ENCODE measurements at places on chromosomes 7 and 10.

- DNase-seq: no peak
Observed at GRCh38 chr10:123149568-123150270, 1.8 kb downstream of the HMX2 start.

GRCh38 chr10:50556237-50557120, 67.3 kb downstream of the SGMS1 start:
- no peak for DNase-seq

DNA sequence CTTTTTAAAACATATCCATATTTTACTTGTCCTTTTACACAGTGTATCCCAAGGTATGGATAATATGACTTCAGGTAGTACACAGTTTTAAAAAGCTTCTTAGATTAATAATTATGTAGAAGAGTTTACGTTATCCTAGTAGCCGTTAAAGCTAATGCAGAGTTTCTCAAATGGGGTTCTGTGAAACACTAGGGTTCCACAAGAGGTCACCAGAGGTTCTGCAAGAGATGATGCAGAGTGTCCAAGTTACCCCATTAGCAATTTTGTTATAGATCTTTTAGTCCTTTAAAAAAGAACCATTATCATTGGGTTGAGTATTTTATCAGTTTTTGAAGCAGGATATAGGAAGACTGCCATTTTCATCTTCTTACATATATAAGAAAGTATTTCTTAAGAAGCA, 298.9 kb upstream of the HPS1 start:
- no peak for DNase-seq

DNA sequence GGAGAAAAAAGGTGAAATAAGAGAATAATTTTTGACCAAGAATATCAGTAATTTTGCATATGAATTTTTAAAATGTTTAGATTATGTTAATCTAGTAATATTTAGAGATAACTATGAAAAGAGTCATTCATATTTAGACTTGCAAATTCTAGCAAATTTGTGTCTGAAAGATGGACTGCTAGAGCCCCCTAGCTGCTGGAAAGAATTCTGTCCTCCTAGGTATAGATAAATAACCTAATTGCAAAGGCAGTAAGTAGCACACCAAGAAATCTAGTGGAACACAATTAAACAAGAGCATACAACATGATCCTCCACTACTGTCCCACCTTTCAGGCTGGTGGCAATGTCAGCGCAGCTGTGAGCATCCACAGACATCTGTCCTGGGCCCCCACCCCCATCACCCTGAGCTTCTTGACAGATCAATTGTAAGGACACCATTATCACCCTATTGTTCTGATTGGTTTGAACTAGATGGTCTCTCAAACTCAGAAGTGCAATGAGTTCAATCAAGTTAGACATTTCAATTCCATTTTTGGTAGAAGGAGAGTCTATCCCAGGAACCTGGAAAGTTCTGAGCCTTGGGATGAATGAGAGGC, 15.0 kb upstream of the GFRA1 start:
- no peak for DNase-seq

DNA sequence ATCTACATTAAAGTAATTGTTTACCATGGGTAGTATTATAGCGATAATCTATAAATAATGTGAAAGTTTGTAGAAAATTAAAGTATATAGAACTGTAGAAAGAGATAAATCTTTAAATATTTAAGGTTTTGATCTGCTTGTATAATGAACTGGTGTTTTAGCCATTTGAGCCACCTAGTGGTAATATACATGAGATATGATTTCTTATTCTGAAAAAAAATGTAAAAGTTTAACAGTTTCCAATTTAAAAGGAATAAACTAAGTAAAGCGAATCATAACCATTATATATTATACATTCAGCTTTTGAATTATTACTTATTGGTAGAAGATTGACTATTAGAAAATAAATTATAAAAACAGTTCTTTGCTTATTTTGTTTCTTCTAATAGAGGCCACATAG, 91.2 kb downstream of the OTUD1 start:
- DNase-seq: no peak

GRCh38 chr7:81534996-81535395, 234.9 kb downstream of the HGF start:
- no peak for DNase-seq

GRCh38 chr7:28329661-28330363, 82.5 kb upstream of the CREB5 start:
- no peak for DNase-seq

DNA sequence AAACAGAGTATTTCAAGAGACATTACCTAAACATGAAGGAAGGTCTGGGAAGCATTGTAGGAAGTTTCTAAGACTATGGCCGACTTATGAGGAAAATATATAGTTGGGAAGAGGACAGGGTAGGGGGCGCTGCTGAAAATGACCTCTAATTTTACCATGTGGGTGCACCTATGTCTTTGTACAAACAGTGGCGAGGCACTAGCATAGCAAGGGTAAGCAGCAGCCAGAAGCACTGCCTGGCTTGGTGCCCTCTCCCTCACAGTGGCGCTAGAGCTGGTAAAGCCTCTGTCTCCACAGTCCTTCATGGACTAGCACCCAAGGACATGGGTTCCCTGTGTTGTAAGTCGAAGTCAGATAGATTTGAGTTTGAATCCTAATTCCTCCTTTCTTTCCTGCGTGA, 461.2 kb downstream of the INHBA start:
- no peak for DNase-seq

- DNase-seq: no peak
Observed at GRCh38 chr7:150823484-150824126, 23.0 kb downstream of the TMEM176A start.

GRCh38 chr7:20508109-20508508, 107.4 kb upstream of the ABCB5 start:
- DNase-seq: no peak

Data from stimulated activated CD8-positive, alpha-beta memory T cell treated with anti-CD3 and anti-CD28 coated beads, Interleukin-4, amount 100 ng/mL, for 4 hours (primary cell).